Fibroblast of skin of right quadriceps (primary cell): ENCODE measurements at places on chromosomes 16 and 17.

DNA sequence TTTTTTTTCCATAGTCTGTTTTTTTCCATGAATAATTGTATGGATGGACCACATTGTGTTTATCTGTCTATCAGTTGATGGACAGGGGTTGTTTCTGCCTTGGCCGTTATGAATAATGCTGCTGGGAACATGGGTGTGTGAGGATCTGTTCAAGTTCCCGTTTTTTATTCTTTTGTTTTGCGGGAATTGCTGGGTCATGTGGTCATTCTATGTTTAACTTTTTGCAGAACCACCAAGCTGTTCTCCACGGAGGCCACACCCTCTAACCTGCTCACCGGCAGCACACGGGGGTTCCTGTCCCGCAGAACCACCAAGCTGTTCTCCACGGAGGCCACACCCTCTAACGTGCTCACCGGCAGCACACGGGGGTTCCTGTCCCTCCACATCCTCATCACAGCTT is 5.9 kb upstream of the MSLN start:
- DNase-seq, result no peak

DNA sequence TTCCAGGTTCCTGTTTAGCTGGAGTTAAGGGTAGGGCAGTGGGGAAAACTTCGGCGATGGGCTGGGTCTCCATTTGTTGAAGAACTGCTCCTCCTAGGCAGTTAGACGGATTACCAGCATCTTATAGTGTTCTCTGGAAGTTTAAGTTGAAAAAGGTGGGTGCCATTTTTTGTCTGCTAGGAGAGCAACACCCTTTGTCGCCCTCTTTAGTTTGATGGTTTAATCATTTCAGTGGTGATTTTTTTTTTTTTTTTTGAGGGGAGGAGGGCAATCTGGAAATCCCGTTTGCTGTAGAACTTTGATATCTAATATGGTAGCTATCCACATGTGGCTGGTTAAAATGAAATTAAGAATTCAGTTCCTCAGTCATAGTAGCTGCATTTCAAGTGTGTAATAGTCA is 4.1 kb downstream of the UBFD1 start:
- no peak for DNase-seq

GRCh38 chr16:79644971-79645667 is 44.6 kb upstream of the MAF start:
- DNase-seq, result no peak

GRCh38 chr16:66298006-66298405 is 68.5 kb upstream of the CDH5 start:
- no peak for DNase-seq

- DNase-seq, result no peak
Observed at GRCh38 chr17:79797492-79798298, 818 bp upstream of the CBX8 start.

DNA sequence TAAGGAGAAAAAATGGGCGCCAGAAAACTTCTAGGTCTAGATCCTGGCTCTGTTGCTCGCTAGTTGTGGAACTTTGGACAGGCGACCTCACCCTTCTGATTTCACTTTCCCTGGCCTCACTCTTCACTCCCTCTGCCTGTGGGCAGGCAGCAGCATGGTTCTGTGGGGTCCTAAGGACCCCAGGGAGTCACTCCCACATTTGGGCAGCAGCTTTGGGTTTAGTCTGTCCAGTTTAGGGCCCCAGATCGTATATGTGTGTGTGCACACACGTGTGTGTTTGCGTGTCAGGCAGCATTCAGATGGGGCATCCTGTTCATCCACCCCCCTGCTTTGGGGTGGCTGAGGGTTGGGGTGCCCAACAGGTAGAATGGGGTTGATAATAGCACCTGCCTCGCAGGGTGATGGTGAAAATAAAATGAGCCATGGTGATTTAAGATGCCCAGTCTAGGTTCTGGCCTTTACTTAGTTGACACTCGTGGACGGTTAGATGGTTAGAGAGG is 102.2 kb downstream of the RAB11FIP4 start:
- no peak for DNase-seq
